Aortic smooth muscle cell (primary cell): ENCODE measurements at places on chromosomes 5 and 9. TPM values are rescaled to one million over a fixed set of nuclear protein-coding genes. Genes with fewer than 3 reads are reported as not detected.

Gene EXOSC3
- 29.3 and 36.3 TPM in 2 replicates for total RNA-seq

Gene KDM4C
- total RNA-seq = 30.3 and 33.3 TPM in 2 replicates

Gene S100Z
- total RNA-seq = not detected in 2 replicates

Gene SV2C
- total RNA-seq = under 0.01 TPM in 1 of 2 replicates, not detected in the other

Gene GRIN1
- 0.06 and 0.13 TPM in 2 replicates for total RNA-seq

Gene DOK3
- total RNA-seq = 1.4 and 2.0 TPM in 2 replicates

Gene CFAP157
- total RNA-seq = 0.06 and 0.13 TPM in 2 replicates

Gene SPATA31C1
- not detected in 2 replicates for total RNA-seq

Gene PTGS1
- 38.4 and 138 TPM in 2 replicates for total RNA-seq

Gene PCDHA9
- total RNA-seq = under 0.01 and 0.06 TPM in 2 replicates

Gene PNPLA7
- 1.3 and 1.7 TPM in 2 replicates for total RNA-seq

Gene NOTCH1
- 23.5 and 39.6 TPM in 2 replicates for total RNA-seq

Gene NEURL1B
- 3.4 and 6.2 TPM in 2 replicates for total RNA-seq

Gene CARD9
- 2.6 and 4.1 TPM in 2 replicates for total RNA-seq

Gene PCDHA4
- total RNA-seq = 0.26 and 0.37 TPM in 2 replicates

Gene RACK1
- total RNA-seq = 4,471 and 4,512 TPM in 2 replicates

Gene ANXA6
- total RNA-seq = 465 and 500 TPM in 2 replicates

Gene CDH6
- total RNA-seq = 44.7 and 76.2 TPM in 2 replicates

Gene IFNB1
- total RNA-seq = not detected in 2 replicates
